ENCODE measurements at places on chromosomes 6 and 20.

GRCh38 chr6:136582711-136583471 lies 32.7 kb upstream of the MAP7 start:
- no peak for DNase-seq

GRCh38 chr6:160303806-160304205 lies 44.4 kb upstream of the SLC22A3 start:
- no peak for DNase-seq

DNA sequence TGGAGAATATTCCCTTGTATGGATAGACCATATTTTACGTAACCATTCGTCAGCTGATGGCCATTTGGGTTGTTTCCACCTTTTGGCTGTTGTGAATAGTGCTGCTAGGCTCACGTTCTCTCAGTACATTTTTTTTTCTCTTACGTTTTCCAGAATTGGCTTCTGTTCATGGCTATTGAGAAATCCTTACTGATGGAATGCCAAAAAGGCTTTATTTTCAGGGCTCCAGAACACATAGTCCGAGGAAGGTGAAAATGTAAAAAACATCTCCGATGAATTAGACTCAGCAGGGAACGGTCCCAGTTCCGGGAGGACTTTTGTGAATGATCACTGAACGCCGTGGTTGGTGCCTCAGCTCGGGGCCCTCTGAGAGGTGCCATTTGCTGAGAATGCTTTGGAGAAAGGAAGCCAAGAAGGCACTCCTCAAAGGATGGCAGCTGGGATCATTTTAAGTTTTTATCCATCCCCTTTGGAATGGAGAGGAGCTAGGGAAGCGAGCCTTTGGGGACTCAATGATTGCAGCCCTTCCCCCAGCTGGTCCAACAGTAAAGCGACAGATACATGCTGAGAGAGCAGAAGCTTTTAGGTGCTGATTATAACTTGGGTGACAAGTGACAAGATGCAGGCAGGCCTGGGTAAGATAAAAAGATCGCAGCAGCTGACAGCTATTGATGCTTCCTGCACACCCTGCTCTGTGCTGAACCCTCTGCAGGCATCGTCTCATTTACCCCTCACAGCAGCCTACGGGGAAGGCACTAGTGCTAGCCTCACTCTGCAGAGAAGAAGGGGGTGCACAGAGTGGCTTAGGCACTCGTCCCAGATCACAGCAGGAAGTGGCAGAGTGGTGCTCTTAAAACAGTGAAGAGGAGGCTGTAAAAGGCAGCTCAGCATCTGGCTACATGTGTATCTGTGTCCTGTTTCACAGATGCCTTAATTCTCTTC lies 133.4 kb upstream of the KCNG1 start:
- DNase-seq, result no peak

DNA sequence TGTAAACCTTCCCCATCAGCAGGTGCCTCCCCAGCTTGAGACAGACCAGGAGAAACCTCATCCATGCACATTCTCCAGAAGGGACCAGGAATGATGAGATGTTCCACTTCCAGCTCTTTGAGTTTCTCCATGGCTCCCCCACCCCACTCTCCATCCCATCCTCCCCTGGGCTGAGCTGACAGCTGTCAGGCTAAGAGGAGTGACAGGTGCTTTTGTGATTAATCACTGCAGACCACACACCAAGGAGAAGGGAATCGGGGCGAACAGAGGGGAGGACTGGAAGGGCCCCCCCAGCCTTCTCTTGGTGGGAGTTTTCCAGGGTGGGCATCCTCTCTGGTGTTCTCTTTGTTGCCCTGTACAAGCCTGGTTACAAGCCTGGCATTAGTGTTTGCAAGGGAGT lies 56.1 kb upstream of the ZFAND3 start:
- no peak for DNase-seq

GRCh38 chr20:43667341-43668132 lies 623 bp downstream of the MYBL2 start:
- DNase-seq, result no peak

DNA sequence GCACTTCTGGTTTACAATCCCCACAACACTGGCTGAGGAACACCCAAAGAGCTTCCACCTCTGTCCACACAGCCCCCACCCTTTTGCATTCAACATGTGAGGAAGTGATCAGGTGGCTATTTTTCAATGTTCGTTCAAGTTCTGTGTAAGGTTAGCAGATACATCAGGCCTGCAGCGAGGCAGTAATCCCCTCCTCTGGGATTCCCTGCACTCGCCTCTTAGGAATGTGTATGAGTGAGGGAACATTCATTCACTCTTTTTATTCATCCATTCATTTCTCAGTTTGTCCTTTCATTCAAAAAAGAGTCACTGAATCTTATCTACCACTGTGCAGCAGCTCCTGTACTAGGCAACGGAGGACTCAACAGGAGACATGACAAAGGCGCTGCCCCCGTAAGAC lies 236.4 kb upstream of the PRDM1 start:
- DNase-seq, result no peak

Measured in cortex of kidney (tissue), 1 donor.